COR-L47 (cell line): ENCODE measurements at places on chromosomes 1 and 21.

DNA sequence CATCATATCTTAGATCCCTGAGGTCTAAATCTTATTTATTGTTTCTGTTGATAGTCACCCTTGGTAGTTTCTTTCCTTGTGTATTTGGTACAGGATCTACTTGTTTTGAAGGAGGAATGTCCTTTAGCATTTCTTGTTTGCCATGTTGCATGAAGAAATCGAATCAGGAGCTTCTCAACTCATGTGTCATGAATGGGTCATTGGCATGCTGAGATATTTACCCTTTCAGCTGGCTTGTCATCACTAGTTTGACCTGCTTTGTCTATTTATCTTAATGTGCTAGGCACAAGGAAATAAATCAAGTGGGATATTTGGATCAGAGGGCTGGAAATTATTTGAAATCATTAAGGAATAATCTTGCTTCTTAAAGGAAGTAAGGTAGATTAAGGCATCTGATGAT is 23.8 kb downstream of the THEM4 start:
- DNase-seq, result no peak

DNA sequence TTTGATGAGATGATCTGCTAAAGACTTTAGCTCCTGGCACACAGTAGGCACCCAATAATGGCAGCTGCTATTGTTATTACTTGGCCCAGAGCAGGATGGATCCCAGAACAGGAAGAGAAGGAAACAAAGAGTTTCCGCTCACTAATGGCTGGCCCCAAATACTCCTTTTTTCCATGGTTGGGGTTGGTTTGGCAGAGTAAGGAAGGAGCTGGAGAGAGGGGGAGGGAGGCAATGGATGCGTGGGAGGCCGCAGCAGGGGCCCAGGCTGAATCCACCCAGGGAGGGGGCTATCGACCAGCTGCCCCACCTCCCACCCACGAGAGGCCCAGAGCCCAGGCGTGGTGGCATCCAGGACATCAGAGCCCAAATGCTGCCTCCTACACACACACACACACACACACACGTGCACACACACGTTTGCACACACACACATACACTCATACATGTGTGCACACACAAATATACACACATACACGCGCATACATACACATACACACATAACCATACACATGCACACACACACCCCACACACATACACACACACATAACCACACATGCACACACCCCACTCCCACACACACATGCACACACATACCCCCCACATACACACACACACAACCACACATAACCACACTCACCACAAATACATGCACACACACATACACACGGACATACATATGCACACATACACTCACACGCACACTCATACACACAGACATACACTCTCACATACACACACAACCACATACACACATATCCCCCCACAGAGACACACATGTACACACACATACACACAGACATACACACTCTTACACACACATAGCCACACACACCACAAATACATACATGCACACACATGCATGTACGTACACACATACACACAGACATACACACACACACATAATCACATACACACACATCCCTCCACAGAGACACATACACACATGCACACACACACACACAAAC is 25.2 kb downstream of the C1QB start:
- no peak for DNase-seq

- no peak for DNase-seq
Measured at GRCh38 chr21:38300141-38300578, 43.4 kb downstream of the KCNJ15 start.

DNA sequence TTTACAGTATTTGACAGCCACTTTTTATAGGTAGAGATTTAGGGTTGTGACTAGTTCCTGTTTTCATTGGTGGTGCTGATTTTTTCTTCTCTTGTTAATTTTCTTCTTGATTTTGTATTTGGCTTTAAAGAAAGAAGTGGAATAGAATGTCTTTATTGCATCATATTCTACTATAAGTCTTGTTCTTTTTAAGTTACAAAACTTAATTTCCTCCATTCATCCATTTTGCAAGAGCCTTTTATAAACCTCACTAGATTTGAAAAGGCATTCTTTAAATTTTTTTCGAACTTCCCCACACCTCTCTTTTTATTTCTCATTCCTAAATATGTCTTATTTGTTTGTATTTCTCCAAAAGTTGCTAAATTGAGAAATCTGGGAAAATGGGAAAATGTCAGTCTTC is 1368.6 kb upstream of the ADGRL4 start:
- DNase-seq, result no peak

- no peak for DNase-seq
Measured at GRCh38 chr21:33655588-33656221, 13.4 kb downstream of the ITSN1 start.

- DNase-seq, result no peak
Measured at GRCh38 chr1:173758980-173759379, 44.2 kb downstream of the KLHL20 start.

- no peak for DNase-seq
Measured at GRCh38 chr1:212561501-212561931, 47.0 kb upstream of the ATF3 start.

DNA sequence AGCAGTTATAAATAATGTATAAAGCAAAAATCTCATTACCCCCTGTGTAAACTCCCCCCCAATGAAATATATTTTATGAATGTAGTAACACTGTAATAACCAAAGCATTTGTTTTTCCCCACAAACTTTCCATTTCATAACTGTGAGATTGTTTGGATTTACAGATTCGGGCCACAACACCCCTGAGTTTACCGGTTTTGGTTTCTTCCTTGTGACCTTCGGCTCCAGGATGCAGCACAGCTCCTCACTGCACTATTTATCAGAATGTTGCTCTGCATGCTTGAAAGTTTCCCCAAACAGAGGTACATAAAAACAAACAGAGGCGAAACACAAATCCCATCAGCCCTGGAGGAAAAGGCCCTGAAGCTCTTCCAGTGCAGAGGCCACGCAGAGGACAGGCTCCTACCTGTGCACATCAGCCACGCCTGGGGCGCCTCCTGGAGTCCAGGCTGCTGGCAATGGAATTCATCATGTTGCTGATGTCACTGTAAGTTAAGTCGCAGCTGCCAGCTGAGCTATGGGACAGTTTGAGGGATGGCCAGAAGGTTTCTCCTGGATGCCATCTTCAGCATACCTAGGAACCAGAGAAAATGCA is 122.0 kb downstream of the LMO4 start:
- DNase-seq, result no peak

GRCh38 chr1:169949139-169949538 is 55.4 kb upstream of the SCYL3 start:
- DNase-seq, result no peak

- DNase-seq, result peak; percentile 63
Measured at GRCh38 chr21:40146216-40146837, 279.1 kb downstream of the PCP4 start.

GRCh38 chr1:31714442-31715086 is 10.7 kb upstream of the COL16A1 start:
- no peak for DNase-seq

- DNase-seq, result no peak
Measured at GRCh38 chr1:230899841-230900251, 31.5 kb upstream of the C1orf198 start.

GRCh38 chr1:175176246-175176645 is 16.3 kb downstream of the KIAA0040 start:
- no peak for DNase-seq

DNA sequence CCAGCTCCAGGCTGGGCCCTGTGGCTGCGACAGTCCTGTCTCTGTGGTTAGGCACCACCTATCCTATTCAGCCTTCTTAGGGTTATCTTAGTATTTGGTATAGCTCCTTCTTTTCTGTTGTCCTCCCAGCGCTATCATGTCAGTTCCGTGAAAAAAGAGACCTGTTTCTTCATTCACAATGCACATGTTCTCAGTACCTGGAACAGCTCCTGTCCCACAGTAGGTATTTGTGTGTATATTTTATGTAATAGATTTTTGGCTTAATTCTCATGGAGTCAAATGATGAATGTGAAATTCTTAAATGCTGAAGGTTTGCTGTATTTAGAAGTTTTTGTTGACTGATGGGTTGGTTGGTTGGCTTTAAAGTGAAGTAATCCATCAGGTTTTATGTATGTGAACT is 279.7 kb downstream of the ST6GALNAC3 start:
- no peak for DNase-seq

- DNase-seq, result no peak
Measured at GRCh38 chr1:24379733-24380315, 33.8 kb downstream of the STPG1 start.

DNA sequence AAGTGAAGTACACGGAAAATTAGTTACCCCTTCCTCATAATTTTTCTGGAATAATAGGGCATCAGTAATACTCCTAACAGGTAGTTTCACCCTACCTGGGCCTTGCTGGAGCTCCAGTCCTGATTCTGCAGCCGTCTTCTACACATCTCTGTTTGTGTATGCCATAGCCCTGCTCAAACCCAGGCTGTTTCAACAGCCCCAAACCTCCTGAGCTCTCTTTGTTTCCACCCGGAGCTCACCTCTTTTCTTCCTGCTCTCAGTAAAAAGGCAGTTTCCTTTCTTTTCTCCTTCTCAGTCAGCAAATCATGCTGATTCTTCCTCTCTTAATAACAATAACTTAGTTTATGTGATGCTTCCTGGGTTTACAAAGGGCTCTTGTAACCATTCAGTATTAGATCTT is 355.1 kb upstream of the RUNX1 start:
- no peak for DNase-seq

GRCh38 chr1:66154394-66154793 is 361.7 kb downstream of the PDE4B start:
- DNase-seq, result no peak

DNA sequence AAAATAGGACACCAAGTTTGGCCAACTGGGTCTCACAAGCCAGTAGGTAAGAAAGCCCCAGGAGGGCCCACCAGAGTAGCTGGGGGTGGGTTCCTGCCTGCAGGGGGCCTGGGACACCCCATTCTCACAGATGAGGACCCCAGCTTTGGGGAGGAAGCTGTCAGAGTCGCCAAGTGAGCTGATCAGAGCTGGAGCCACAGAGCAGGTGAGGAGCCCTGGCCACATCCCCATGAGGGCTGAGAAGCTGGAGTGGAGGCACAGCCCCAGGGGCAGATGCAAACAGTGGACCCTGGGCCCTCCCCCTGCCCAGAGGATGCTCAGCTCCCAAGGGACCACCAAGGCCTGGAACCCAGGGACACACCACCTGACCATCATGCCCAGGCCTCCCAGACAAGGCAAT is 8.6 kb upstream of the ZNF670 start:
- no peak for DNase-seq

DNA sequence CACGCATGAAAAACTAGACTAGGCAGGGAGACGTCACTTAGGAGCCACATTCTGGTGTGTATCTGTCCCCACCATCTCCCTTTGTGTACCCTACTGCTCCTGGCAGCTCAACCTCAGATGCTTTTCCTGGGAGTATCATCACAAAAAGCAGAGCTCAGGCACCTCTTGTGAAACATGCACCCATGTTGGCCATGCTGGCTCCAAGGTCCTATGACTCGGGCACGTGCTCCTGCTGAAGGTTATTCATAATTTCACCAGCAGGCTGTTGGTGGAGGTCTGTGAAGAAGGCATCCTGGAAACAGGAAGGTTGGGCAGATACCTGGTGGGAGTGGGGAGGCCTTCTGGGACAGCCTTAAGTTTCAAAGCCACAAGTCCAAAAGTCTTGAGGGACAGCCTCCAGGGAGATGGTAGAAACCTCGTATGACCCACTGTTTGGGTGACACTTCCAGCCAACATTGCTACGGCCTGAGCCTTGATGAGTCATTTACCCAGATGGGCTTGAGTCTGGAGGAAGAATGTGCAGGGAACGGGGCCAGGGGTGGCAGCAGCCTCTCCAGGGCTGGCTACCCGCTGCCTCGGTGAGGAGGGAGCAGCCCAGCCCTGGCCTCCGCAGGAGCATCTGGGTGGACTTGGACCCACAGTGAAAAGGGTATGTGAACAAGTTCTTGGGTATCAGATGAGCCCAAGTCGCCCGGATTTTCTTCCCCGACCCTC is 75.8 kb downstream of the PGBD5 start:
- DNase-seq, result no peak

- DNase-seq, result no peak
Measured at GRCh38 chr1:192530254-192530653, 45.3 kb upstream of the RGS1 start.

- no peak for DNase-seq
Measured at GRCh38 chr1:163076981-163077761, 8.0 kb downstream of the RGS4 start.

- no peak for DNase-seq
Measured at GRCh38 chr1:243786531-243786930, 63.5 kb downstream of the AKT3 start.

GRCh38 chr1:64597113-64597512 is 127.2 kb downstream of the CACHD1 start:
- no peak for DNase-seq

DNA sequence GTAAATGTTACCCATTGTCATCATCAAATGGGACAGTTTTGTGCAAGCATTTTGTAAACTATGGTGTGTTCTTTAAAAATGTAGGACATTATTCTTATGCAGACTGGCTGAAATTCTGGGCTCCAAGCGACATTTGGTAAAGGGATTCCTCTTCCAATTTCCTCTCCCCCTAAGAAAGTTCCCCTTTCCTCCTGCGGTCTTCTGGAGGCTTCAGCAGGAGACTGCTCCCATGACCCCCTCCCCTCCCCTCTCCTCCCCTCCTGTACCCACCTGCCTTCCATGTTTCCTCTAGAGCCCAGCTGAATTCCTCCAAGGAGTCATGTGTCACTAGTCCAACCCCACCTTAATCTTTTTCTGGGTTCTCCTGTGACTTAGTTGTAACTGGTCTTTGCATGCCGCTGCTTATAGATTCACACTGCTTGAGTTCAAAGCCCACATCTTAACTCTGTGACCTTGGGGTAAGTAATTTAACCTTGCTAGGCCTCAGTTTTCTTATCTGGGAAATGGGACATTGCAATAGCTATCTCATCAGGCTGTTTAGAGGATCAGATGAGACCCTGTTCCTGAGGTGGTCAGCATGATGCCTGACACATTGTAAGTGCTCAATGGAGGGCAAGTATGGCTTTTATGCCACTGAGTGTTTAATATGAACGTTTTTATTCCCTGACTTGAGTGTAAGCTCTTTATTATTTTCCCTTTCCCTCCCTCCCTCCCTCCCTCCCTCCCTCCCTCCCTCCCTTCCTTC is 69.9 kb upstream of the WDR26 start:
- no peak for DNase-seq

DNA sequence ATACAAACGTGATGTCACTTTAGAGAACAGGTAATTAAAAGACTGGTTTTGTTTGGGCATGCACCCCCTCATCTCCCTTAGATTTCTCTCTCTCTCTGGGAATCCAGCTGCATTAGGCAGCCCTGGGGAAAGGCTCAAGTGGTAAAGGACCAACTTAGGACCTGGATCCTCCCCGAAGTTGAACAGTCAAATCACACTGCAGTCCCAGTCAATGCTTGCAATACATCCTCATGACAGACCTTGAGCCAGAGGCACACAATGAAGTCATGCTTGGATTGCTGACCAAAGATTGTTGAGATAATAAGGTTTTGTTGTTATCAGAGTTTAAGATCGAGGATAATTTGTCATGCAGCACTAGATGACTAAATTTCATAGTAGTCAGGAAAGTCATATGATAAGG is 1285.8 kb upstream of the NCAM2 start:
- no peak for DNase-seq
